ENCODE measurements at places on chromosomes 2 and 18. TPM values are rescaled to one million over a fixed set of nuclear protein-coding genes. Genes with fewer than 3 reads are reported as not detected.

Gene SPAG16
- total RNA-seq = 13.1 TPM

Gene XIRP2
- not detected for total RNA-seq

- no peak for DNase-seq
These were observed 70.7 kb downstream of the NEDD4L start for GRCh38 chr18:58114766-58115165.

DNA sequence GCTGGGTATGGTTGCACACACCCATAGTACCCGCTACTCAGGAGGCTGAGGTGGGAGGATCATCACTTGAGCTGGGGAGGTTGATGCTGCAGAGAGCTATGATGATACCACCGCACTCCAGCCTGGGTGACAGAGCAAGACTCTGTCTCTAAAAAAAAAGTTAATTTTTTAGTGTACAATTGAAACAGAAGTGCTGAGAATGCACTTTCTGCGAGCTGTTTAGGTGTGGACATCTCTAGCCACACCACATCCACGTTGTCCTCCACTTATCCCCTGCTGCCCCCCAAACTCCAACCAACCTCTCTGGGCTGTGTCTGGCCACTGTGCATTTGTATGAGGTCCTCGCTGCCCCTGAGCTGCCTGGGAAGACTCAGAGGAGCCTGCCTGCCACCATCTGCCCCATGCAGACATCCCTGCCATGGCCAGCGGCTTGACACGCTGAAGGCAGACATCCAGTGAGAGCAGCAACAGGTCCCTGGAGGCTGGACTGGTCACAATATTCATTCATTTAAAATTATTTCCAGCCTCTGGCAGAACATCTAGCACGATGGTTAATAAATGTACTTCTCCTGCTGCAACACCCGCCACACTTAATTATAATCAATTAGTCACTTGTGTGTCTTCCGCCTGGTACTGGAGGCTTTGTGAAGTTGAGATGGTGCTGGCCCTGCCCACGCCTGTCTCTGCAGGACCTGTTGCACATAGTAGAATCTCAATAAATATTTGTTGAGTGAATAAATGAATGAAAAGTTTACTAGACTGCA lies 3.7 kb upstream of the AFF3 start:
- no peak for DNase-seq

- no peak for DNase-seq
These were observed 24.1 kb downstream of the MRPL35 start for GRCh38 chr2:86223140-86223926.

DNA sequence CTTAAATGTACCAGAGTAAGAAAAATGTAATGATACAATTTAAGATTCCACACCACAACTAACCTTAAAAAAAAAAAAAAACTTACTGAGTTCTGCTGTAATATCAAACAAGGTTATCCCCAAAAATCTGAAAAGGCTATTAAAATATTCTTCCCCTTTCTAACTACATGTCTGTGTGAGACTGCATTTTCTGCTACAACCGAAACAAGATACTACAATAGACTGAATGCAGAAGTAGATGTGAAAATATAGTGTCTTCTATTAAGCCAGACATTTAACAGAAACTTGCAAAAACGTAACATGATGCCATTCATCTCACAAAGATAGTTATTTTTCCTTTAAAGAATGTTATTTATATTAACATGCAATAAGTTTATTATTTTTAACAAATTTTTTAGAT lies 16.2 kb downstream of the SS18 start:
- DNase-seq = no peak

GRCh38 chr18:564708-565561 lies 15.2 kb upstream of the CETN1 start:
- DNase-seq = no peak

Data from GM12878 (cell line).